ENCODE measurements at places on chromosomes 11 and 22.

- DNase-seq = peak; percentile 13
Measured at GRCh38 chr11:13486926-13487660, 8.7 kb downstream of the PTH start.

DNA sequence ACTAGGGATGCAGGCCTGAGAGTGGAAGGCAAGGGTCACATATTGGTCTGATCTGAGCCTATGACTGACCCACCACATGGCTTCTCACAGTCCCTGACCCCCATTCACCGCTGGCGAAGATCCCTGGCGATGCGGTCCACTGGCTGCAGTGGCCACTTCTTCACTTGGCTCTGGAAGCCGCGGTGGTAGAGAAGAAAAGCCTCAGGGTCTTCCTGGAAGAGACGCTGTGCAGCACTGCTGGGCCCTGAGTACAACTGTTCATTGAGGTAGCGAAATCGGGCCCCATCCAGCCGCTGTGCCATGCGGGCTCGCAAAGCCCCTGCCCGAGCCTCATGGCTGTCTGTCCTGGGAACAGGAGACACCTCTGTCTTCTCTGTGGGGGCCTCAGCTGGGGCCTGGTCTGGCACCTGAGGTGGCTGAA is 2.4 kb downstream of the RRP8 start:
- no peak for DNase-seq

DNA sequence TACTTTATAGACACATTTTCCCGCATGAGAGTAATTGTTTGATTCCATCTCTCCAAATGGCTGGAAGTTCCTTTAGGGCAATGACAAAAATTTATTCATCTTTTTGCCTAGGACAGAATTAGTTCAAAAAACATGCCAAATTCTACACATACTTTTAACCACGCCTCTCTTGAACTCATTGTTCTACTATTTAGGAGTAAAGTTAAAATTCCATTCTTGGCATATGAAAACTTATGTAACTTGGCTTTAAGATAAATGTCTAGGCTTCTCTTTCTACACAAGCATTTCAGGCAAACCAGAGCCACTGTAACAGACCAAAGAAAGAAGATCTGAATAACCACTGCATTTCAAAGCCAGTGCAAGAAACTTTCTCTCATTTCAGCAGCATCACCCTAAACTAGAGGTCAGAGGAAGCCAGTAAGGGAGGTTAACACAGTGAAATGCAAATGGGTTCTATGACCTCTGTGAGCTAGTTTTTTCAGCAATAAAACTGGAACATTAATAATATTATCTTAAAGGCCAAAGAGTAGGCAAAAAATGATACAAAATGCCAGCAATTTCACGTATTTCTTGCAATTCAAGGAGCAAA is 73.0 kb downstream of the RSF1 start:
- DNase-seq = no peak

GRCh38 chr11:7833527-7833926 is 36.8 kb upstream of the OR5P2 start:
- no peak for DNase-seq
